NCI-H2081 (cell line): ENCODE measurements at places on chromosomes 7 and 10.

DNA sequence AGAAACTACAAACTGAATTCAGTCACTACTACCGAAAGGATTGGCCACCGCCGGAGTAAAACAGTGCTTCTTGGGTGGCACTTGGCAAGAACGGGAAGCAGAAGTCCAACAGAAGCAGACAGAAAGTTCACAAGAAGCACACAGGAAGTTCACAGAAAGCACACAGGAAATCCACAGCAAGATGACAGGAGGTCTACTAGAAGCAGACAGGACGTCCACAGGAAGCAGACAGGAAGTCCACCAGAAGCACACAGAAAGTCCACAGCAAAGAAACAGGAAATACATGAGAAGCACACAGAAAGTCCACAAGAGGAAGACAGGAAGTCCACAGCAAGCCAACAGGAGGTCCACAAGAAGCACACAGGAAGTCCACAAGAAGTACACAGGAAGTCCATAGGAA lies 399.2 kb upstream of the AUTS2 start:
- DNase-seq: no peak

DNA sequence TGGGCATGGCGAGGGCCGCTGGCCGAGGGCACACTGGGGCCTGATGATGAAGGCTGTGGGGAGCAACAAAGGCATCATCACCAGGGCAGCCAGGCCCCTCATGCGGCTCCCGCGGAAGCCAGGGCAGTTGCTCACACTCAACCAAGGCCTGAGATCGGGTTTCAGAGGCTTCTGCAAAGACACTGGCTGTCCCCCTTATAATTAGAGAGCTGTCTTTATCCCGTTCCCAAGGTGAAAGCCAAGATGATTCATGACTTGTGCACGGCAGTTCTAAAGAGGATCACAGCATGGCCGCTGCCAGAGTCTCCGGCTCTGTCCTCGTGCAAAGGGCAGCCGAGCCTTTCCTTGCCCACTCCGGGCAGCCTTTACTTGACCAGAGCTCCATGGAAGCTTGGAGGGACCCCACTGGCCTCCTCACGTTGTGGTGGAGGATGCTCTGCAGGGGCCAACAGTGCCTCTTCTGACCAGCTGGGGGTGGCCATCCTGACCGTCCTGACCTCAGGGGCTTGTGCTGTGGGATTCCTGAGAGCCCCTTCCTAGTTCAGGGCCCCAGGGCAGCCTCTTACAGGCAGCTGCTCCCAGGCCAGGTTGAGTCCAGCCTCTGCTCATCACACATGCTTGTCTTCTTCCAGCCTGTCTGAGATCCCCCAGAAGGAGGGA lies 82.3 kb downstream of the PRKAG2 start:
- no peak for DNase-seq

DNA sequence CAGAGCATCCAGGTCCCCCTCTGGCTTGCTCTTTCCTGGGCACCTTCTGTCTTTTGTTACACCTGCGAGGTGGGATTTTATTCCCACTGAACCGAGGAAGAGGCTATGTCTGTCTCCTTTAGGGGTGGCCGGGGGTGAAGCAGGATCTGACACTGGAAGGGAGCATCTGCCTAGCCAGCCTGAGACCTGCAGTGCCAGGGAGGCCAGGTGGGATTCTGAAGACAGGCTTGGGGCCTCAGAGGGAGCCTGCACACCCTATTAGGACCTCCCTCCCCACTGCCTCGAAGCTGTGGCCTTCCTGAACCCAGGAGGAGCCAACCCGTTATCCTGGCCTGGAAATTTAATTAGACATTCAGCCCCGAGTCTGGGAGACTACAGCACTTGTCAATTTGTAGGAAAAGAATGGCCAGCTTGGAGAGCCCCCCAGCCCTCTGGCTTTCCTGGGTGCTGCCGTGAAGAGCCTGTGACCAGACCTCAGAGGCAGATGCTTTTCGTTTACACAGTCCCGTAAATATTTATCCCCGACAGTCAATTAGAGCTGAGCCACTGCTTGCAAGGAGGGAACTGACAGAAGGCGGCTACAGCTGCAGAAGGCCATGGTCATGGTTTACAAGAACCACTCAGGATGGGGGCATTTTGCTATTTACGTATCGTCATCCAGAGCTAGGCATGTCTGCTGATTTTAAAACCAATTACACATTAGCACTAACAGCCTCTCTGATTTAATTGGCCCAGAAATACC lies 19.7 kb downstream of the CHAT start:
- no peak for DNase-seq

DNA sequence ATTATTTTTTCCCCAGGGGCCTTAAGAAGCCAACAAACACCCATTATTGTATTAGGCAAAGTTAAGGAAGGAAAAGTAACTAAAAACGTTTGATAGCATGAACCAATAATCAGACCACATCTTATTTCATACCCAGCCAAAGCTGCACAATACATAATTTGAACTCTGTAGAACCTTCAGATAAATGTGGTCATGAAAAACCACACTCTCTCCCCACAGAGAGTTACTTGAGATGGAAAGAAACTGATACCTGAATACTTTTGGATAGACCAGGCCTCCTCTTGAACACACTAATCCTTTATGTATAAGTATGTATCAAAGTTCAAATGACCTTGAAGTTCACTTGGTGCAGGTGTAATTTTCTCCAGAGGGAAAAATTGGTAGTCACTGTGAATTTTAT lies 146.6 kb upstream of the FAM13C start:
- DNase-seq: no peak
